ENCODE measurements at places on chromosomes 13 and 19.

GRCh38 chr13:112894673-112895481, 74.1 kb upstream of the MCF2L start:
- DNase-seq, result no peak

DNA sequence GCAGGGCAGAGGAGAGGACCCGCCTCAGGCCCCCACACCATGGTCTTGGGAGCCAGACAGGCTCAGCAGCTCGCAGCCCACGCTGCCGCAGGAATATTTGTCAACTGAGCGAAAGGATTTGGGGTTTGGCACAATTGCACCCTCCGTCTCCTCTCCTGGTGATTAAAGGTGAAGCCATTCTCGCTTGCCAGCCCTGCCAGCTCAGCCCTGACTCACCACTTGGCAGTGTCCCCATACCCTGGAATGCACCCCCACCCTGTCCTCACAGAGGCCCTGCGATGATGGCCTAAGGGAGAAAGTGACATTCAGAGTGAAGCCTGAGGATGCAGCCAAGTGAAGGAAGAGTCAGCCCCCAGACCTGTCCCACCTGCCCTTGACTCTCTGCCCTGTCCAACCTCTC, 18.8 kb downstream of the CYTH2 start:
- no peak for DNase-seq

DNA sequence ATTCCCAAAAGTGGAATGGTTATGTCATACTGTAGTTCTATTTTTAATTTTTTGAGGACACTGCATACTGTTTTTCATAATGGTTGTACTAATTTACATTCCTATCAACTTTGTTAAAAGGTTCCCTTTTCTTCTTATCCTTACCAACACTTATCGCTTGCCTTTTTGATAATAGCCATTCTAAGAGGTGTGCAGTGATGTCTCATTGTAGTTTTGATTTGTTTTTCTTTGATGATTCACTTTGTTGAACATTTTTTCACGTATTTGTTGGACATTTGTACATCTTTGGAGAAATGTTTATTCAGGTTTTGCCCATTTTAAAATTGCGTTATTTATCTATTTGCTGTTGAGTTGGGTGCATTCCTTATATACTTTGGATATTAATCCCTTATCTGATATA, 188.8 kb upstream of the SPRY2 start:
- DNase-seq, result no peak

DNA sequence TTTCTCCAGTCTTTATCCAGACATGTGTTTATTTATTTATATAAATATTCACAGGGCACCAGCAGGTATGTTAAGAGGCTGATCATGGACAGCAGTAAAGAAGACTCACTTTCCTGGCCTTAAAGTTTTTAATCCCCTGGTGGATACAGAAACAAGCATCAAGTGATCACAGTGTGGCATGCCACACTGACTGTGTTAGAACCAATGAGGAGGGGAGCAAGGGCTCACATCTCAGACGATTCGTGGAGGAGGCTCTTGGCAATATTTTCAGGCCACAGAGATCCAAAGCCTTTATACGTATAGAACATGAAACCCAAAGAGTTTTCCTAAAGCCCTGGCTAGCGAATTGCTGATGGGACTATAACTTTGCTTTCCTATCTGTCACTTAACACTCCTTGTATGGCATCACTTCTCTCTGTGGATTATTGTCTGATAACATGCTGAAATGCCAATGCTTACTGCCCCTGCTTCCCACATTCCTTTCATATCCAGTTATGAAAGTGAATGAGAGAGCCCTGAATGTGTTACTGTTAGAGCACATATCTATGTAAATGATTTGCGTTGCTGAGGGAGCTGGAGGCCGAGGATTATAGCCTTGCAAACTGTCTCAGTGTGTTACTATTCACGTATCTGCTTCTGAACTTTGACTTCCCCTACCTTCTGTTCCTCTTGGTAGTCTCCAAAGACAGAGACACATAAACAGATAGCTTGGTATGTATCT, 37.6 kb downstream of the POLR1D start:
- no peak for DNase-seq

DNA sequence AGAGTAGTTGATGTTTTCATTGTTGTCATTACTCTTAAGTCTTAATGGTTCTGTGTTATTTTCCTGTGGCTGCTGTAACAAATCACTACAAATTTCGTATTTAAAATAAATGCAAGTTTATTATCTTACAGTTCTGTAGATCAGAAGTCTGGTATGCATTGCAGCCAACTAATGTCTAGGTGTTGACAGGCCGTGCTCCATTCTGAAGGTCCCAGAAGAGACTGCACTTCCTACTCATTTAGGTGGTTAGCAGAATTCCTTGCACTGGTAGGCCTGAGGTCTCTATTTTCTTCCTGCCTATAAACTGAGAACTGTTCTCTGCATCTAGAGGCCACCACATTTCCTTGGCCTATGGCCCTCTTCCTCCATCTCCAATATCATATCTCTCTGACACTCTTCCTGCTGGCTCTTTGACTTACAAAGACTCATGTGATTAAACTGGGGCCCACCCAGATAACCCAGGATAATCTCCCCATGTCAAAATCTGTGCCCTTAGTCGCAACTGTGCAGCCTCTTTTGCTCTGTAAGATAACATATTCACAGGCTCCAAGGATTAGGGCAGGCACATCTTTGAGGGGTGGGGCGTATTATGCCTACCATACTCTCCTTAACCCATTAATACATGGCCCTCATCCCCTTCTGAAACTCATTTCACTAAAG, 468.4 kb downstream of the FOXO1 start:
- no peak for DNase-seq

DNA sequence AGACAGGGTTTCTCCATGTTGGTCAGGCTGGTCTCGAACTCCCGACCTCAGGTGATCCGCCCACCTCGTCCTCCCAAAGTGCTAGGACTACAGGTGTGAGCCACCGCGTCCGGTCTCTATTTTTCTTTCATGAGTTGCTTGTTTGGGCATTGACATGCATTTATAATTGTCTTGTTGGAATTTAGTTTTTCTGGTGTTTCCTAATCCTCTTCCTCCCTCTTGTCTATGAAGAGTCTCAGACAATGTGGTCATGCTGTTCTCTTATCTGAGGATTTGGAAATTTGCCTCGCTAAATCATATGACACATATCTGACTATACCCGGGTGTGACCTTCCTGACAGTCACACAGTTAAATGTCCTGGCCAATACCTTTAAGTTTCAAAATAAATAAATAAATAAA, 7.4 kb upstream of the CEACAM18 start:
- DNase-seq, result no peak

GRCh38 chr19:38285567-38285966, 18.5 kb upstream of the C19orf33 start:
- DNase-seq, result no peak

- no peak for DNase-seq
Observed at GRCh38 chr13:52615812-52616211, 26.4 kb upstream of the HNRNPA1L2 start.

DNA sequence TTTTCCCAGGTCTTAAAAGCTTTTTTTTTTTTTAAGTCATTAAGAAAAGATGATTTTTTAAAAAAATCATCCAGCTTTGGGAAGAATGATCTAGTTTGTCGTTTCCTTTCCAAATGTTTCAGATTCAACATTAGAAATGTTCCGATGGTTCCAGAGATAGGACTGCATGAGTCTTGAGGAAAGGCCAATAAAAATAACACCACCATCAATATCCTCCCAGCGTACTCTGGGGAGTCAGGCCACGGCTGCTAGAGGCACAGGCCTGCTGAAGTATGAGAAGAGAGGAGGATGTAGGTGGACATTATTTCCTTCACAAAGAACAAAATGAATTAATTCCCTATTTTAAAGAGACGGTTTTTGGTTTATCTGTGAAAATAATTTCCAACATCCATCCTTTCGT, 60.0 kb upstream of the SHISA2 start:
- no peak for DNase-seq

- DNase-seq, result no peak
Observed at GRCh38 chr13:96481482-96481881, 391.6 kb downstream of the HS6ST3 start.

GRCh38 chr13:44519642-44520041, 56.5 kb downstream of the TSC22D1 start:
- no peak for DNase-seq

DNA sequence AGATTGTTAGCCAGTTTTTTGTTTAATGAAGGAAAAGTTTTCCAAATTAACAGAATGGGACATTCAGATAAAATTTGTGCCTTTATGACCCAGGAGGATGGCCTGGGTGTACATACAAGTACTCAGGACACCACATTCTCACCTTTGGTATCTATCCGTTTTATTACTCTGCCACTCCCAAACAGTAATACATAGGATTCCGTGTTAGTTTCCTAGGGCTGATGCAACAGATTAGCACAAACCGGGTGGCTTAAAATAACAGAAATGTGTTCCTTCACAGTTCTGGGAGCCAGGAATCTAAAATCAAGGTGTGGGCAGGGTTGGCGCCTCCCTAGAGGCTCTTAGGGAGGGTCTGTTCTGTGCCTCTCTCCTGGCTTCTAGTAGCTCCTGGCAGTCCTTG, 129.9 kb downstream of the GGACT start:
- DNase-seq, result no peak

DNA sequence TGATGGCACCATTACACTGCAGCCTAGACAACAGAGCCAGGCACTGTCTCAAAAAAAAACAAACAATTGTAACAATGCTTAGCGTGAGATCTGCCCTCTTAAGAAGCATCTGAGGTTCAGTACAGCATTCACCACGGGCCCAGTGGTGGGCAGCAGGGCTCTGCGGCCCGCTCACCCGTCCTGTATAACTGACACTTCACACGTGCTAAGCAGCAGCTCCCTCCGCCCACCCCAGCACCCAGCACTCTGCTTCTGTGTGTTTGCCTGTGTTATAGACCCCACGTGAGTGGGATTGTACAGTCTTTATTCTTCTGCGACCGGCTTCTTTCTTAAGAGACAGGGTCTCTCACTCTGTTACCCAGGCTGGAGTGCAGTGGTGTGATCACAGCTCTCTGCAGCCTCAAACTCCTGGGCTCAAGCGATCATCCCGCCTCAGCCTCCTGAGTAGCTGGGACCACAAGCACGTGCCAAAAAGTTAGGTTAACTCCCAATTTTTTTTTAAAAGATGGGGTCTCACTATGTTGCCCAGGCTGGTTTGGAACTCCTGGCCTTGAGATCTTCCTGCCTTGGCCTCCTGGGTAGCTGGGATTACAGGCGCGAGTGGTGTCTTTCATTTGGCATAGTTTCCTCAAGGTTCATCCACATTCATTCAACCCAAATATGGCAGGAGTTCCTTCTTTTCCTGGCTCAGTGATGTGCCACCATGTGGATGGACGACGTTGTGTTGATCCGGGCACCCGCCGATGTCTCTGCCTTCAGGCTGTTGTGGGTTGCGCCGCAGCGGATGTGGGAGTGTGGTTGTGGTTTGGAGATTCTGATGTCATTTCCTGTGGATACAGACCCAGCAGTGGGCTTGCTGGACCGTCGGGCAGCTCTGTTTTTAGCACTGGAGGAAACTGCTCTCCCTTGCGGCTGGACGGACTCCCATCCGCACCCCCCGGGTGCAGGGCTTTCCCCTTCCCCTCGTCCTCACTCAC, 170.0 kb downstream of the KDM4B start:
- peak; percentile 30 for DNase-seq

DNA sequence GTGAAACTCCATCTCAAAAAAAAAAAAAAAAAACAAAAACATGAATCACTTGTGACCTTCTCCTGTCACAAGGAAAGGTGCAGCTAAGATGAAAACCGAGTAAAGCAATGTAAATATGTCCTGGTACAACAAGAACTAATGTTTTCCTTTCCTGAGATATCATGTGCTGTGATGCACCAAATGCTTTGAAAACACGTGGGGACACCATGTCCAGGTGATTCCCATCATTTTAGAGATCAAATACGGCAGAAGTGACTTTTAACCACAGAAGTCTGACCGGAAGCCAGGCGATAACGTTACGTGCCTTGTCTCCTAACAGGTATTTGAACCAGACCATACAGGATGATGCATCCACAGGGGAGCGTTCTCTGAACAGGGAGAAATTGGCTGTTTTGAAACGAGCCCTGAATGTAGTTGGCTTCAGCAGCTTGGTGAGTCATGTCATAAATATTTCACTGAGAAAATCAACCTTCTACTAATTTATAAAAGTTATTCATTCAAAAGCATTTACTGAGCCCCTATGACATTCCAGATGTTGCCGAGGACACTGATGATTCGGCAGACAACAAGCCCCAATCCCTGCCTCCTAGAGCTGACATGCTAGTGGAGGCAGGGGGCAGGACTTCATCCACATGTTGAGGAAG, 328.1 kb downstream of the MYO16 start:
- no peak for DNase-seq

DNA sequence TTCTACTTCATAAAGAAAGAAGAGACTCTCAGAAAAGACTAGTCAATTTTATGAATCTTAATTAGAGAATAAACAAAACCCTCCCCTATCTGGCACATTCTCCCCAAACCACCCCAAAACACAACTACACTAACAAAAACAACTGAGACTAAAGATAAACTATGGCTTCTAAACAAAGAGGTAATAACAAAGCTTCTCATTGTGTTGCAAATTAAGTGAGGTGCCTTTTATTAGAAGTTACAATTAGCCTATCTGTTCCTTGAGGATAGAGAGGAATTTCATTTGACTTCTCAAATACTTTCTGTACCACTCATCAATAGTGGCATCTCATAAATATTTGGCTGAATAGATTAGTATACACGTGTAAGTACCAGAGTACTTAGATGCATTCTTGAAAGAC, 1196.2 kb downstream of the PCDH9 start:
- DNase-seq, result no peak

DNA sequence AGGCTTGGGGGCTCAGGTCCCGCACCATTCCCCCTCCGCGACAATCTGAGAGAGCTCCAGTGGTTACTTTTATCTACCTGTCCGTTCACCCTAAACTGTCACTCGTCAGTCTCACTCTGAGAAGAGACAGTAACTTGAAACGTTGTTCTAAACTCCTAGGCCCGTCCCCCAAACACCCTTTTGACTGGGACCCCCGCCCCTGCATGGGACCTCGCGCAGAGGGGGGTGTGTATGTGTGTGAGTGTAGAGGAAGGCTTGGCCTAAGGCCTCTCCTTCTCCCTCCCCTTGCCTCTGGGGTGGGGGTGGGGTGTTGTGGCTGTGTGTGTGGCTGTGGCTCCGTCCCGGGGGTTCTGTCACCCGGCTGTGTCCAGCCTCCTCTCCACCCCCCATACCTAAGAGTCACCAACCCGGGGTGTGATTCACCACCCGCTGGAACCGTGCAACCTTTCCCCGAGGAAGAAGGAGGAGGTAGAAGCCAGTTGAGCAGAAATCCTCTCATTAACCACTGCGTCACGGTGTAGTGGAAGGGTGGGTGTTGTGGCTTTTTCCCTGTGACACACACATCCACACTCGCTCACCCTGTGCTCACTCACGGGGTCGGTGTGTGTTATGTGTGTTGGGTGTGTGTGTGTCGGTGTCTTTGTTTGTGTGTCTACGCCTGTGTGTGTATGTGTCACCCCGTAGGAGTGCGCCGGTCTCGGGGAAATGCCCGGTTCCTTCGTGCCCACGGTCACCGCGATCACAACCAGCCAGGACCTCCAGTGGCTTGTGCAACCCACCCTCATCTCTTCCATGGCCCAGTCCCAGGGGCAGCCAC, 2.4 kb downstream of the FOSB start:
- peak; percentile 19 for DNase-seq

DNA sequence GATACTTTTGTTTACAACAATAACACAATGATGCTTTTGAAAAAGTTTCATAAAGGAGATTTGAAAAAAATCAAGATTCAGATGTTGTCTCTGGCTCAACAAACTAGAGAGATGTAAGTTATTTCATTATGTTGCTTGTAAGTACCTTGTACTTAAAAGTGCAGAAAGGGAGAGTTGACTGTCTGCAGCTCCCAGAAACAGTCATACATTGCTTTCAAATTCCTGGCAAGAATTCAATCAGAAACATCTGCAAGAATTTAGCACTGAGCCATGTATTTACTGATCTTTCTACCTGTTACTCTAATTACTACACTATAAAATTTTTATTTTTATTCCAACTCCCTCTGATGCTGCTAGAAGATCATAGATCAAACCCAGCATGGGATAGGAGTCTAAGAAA, 1261.3 kb upstream of the SPRY2 start:
- DNase-seq, result no peak

All from bone marrow (tissue), 2 donors.